ENCODE measurements at places on chromosomes 12 and 14. TPM values are rescaled to one million over a fixed set of nuclear protein-coding genes. Genes with fewer than 3 reads are reported as not detected.
A peak's percentile ranks its signal among the peaks of the same experiment; 100 is the strongest.

The SPIC gene
- not detected for total RNA-seq

The CDK17 gene
- 82.3 TPM for total RNA-seq

- peak; percentile 30 for DNase-seq
Observed at GRCh38 chr12:98733667-98734350, 88.7 kb downstream of the APAF1 start.

DNA sequence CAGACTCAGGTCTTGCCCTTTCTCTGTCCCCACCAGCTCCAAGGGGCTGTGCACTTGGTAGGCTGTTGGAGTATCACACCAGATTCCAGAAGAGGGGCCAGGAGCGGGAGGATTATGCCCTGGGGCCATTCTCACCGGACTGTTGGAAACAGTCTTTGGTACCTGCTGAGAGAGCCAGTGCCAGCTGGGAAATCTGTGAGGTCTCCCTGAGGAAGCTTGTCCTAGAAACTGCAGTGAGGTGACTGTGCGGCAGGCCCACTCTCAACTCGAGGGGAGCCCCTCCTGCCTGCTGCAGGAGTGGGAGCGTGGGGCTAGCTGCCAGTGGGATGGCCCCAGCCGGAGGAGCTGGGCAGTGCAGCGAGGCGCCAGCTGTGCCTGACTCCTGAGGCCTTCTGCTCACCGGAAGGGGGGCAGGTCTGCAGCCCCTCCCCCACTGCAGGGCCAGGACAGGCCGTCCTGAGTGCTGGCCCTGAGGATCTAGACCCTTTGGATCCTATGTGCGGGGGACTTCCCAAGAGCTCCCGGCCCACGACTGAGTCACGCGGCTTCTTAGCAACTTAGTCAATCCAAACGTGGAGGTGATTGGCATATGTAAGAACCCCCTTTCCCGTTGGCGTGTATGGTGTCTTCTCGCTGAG, 295.2 kb downstream of the CACNA1C start:
- no peak for DNase-seq

GRCh38 chr12:15155271-15155670, 65.9 kb downstream of the RERG start:
- no peak for DNase-seq

- DNase-seq: no peak
Observed at GRCh38 chr14:36997843-36998242, 174.6 kb downstream of the SLC25A21 start.

GRCh38 chr14:24846261-24846660, 203.7 kb downstream of the STXBP6 start:
- DNase-seq: no peak

The NTS gene
- not detected for total RNA-seq

DNA sequence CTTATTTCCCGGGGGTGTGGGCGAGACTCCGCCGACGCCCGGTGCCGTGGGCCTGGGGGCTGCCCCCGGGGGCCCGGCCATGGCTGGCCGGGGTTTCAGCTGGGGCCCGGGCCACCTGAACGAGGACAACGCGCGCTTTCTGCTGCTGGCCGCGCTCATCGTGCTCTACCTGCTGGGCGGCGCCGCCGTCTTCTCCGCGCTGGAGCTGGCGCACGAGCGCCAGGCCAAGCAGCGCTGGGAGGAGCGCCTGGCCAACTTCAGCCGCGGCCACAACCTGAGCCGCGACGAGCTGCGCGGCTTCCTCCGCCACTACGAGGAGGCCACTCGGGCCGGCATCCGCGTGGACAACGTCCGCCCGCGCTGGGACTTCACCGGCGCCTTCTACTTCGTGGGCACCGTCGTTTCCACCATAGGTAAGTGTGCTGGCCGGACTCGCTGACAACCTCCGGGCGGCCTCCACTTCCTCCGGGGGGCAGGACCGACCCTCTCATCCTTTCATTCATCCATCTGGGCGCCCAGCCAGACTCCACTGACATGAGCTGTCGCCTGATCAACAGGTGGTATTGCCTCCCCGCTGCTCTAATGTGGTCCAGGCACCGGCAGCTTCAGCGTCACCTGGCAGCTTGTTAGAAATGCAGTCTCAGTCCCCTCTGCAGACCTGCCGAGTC, 467 bp downstream of the KCNK13 start:
- no peak for DNase-seq

The CIT gene
- total RNA-seq: 42.6 TPM

- no peak for DNase-seq
Observed at GRCh38 chr12:51188359-51189051, 15.6 kb upstream of the TFCP2 start.

The LRIG3 gene
- total RNA-seq: 11.5 TPM

The VRTN gene
- not detected for total RNA-seq

The METTL17 gene
- total RNA-seq: 90.3 TPM

Data from LHCN-M2 (cell line).